ENCODE measurements at places on chromosomes 11 and 22. TPM values are rescaled to one million over a fixed set of nuclear protein-coding genes. Genes with fewer than 3 reads are reported as not detected.

Gene NUCB2
- 30.5 TPM for total RNA-seq

Gene FJX1
- 37.6 TPM for total RNA-seq

Gene OR2AG2
- not detected for total RNA-seq

Gene OR51B2
- total RNA-seq, result not detected

Gene APOC3
- not detected for total RNA-seq

Gene OR51E2
- total RNA-seq, result not detected

Gene AP5B1
- 7.6 TPM for total RNA-seq

Gene IRAG1
- not detected for total RNA-seq

Gene OR51I1
- total RNA-seq, result not detected

Gene DAGLA
- 3.1 TPM for total RNA-seq

Gene NAT10
- 52.9 TPM for total RNA-seq

All from A549 treated with ZK216348 at 1 μM for 4 hours (cell line).